Epithelial cell of prostate (primary cell): ENCODE measurements at places on chromosomes 5 and 9.

DNA sequence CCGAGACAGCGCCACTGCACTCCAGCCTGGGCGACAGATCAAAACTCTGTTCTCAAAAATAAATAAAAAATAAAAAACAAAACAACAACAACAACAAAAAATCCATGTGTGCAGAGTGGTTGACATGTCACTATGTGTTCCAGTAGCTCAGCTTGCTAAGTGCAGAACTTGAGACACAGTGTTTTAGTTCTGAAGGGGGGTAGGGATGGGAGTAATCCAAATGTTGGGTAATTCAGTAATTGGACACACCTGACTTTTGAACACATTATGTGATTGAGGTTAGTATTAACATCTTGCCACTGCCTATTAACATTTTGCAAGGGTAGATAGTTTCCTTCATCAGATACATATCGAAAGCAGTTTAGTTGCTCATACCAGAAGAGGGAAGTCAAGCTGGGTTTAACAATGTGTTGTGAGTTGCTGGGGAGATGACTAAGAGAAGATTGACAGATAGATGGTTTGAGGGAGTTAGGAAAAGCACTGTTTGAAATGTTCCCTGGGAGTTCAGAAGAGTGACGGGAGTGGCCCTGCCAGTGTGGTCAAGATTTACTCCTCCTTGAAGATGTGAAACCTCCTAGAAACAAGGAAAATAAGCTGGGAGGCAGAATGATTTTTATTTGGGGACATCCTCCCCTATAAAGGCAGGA lies 928 bp downstream of the HACD4 start:
- DNase-seq, result peak; percentile 46

DNA sequence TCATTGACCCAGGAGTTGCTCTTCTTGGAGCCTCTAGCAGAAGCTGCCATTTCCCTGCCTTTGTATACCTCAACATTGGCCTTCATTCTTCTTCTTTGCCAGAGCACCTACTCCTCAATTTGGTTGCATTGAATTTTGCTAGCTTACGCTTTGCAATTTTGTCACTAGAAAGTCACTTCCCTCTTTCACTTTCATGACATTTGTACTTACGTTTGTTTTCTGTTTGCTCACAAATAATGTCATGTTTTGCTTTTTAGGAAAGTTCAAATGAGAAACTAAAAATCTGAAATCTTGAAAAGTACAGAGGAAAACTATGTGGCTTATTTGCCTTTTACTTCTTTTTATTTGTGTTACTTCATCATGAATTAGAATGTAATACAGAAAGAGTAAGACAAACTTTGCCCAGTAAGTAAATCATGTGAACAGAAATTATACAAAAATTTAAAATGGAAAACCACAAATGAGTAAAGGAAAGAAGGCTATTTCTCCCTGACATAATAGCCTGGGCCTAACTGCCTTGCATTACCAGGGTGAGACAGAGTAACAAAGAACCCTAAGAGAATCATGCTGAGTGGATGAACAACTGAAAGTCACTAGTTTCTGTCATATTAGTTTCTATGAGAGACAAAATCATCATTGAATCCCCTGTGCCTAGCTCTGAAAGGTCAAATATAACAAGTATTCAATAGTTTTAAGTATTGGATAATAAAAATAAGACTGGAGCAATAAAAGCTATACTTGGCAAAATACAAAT lies 7.4 kb upstream of the IFNA1 start:
- no peak for DNase-seq

- DNase-seq, result no peak
These were observed 13.0 kb upstream of the CAMSAP1 start for GRCh38 chr9:135920256-135920930.

DNA sequence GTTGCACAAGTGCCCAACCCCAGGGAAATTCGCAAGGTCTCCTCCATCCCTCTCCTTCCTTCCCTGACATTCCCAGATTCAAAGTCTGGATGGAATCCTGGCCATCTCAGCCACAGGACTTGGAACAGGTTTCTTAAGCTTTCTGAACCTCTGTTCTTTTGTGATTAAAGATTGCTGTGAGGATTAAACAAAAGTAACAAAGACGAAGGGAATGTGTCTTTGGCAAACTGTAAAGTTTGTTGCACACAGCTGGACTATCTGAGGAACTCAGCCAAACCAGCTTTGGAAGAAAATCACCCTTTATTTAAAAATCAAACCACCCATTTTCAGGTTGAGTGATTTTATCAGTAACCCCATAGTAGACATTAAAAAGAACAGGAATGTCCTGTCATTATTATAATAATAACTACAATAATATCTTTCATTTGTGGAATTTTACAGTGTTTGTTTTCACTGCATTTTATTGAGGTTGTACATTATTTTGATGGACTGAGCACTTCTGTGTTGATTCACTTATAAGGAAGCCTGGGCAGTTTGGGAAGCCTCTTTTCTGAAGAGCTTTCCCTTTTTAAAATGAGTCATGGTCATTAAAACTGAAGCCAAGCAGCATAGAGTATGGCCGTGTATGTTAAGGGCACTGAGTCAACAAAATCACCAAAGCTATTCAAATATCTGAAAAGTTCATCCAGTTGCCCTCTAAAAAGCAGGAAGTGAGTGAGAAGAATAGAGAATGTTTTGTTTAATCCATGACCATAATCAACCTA lies 310.2 kb downstream of the AGTPBP1 start:
- DNase-seq, result no peak

GRCh38 chr5:36066540-36067210 lies at the start of gene UGT3A2:
Gene UGT3A2 (minus strand): TSS chr5:36066882. CDS start chr5:36066789, 93 bp downstream.
- DNase-seq, result no peak

DNA sequence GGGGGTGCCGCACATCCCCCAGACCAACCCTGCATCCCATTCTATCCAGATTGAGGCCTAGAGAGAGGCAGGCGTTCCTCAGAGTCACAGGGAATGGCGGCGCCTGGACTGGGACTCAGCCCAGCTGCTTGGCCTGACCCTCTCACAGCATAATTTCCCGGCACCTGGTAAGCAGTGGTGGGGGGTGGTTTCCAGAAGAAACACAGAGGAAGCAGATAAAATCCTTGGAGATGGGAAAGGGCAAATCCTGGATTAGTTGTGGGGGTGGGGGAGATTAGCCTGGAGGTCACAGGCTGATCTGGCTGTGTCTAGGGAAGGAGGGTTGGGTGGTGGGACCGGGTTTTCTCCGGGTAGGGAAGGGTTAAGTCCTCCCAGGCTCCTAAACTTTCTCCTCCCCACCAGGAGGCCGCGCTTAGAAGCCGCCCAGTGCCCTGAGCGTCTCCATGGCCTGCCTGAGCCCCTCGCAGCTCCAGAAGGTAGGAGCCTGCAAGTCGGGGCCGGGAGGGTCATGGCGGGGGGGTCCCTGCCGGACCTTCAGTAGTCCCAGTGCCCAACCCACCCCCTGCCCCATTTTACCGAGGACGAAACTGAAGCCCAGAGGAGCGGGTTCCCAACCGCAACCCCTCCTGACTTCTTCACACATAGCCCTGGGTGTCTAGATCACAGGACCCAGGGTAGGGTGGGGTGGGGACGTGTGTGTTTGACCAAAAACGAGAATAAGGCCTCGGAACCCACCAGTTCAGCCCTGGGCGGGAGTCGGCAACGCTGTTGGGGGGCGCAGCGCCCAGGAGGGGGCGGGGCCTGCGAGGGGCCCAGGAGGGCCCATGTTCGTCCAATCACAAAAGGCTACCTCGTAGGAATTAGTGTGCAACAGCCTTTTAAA lies 1.3 kb downstream of the PHYHD1 start:
- DNase-seq, result no peak

DNA sequence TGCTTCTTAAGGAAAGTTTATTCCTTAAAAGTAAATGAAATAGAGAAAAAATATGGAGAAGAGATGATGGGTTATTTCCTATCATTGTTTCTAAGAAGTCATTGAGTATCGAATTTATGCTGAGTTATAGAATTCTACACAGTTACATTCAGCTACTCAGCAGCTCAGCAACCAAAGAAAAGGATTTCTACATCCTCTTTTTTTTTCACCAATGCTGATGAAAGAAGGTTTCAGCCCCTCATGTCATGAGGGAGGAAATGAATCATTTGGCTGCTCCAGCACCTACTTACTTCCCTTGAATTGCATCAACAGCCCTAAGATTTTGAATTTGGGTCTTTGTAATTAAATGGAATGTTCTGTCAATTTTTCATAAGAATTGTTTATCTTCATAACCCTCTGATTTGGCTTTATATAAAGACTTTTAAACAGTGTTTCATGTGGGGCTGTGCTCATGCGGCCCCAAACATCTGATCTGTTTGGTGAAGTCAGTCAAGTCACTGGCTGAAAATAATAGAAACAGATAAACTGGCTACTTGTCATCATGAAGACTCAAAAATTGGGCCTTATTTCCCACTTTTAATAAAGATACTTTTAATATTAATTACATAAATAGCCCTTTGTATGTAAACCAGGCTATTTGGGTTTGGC lies 18.5 kb upstream of the SNX2 start:
- no peak for DNase-seq

DNA sequence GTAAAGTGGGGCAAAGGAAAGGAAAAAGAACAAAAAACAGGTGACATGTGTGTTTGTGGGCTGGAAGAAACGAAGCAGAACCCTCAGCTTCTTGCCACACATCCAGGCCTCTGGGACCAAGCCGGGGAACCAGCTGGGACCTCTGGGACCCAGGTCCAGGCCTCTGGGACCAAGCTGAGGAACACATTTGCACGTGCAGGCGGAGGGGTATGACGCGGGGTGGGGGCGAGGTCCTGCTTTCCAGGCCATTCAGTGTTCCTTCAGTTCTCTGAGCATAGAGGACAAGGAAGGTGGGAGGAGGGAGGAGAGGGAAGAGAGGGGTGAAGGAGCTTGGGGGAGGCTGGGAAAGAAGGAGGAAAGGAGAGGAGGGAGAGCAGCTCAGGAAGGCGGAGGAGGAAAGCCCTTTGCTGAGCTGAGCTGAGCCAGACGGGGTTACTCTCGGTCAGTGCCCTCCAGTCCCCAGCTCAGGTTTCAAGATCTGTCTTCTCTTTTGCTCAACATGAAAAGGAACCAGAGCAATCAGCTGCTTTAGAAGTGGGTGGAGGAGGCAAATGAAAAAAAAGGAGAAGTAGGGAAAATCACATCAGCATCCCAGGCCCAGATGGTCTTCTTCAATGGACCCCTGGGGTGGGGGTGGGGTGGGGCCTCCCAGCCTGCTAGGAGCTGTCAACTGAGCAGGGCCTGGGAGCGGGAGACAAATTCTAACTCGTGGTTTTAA lies 59.1 kb downstream of the ABCA1 start:
- no peak for DNase-seq

- DNase-seq, result no peak
These were observed 2.1 kb upstream of the TRAF1 start for GRCh38 chr9:120928483-120929228.

DNA sequence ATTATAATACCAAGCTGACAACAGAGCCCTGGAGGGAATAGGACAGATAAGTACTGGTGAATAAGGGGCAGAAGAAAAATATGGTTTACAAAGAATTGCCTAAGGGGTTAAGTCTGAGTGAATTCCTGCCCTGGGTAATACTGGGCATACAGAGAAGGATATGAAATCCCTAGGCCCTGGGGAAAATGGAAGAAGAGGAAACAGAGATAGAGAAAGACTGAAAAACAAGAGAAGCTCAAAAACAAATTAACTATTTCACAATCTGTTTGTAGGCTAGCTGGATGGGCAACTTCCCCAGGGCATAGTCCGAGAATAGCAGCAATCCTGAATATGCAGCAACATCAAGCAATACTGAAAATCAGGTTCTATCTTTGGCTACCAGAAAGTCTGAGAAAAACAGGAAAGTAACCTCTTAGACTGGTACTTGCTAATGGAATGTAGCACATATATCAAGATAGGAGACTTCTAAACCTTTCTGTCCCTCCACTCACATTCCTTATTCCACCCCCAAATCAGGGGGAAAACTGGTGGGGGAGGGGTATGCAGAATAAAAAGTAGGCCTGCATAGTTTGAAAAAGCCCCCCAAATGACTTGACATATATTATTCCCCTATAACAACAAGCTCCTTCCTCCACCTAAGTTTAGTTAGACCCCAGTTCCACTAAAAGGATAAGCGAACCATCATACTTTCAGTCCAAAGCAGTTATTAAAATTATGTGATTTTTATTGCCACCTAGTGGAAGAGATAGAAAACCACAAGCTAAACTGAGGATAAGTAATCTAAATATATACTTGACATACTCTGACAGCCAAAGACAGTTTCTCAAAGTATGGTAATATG lies 20.6 kb downstream of the SLC38A9 start:
- DNase-seq, result no peak

DNA sequence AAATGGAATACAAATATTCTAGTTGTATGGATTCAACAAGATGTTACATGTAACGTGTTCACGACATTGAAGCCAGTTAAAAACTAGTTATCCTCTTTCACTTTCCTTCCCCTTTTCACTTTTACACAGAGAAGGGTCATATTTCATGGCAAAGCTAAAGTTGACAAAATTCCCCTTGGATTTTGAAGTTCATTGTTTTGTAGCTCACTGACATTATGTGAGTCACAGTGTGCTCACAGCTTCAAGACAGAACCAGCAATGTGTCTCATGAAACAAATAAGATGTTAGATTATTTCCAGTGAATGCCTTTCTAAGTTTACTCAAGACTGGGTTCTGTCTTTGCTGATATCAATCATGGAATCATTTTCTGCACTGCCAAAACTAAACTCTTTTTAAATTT lies 535.5 kb upstream of the GRIN3A start:
- no peak for DNase-seq

DNA sequence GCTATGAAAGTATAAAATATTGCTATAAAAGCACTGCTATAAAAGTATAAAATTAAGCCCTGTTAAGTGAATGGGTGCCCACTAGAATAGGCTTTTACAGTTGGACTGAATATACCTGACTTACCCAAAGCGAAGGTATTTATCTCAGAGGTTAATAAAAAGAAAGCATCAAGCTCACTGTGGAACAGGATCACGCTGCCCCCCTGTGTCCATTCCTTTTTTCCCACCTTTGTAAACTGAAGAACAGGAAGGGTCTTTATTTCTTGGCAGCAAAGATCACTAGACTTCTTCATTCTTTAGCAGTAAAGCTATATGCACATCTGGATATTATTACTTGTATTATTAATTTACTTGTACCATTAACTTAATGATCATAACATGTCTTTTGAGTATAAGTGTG lies 22.1 kb upstream of the PLPP6 start:
- no peak for DNase-seq

DNA sequence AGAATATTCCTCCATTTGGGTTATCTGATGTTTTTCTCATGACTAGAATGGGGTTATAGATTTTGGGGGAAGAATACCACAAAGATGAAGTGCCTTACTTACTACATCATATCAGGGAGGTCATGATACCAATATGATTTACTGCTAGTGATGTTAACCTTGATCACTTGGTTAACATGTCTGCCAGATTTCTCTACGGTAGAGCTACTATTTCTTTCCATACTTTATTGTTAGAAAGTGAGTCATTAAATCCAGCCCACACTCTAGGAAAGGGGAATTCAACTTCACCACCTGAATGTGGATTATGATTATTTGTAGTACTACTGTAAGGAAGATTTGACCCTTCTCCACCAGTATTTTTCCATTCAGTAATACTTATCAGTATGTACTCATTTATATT lies 64.7 kb downstream of the UBE2R2 start:
- DNase-seq, result no peak
